ENCODE measurements at places on chromosomes 13 and 19.

DNA sequence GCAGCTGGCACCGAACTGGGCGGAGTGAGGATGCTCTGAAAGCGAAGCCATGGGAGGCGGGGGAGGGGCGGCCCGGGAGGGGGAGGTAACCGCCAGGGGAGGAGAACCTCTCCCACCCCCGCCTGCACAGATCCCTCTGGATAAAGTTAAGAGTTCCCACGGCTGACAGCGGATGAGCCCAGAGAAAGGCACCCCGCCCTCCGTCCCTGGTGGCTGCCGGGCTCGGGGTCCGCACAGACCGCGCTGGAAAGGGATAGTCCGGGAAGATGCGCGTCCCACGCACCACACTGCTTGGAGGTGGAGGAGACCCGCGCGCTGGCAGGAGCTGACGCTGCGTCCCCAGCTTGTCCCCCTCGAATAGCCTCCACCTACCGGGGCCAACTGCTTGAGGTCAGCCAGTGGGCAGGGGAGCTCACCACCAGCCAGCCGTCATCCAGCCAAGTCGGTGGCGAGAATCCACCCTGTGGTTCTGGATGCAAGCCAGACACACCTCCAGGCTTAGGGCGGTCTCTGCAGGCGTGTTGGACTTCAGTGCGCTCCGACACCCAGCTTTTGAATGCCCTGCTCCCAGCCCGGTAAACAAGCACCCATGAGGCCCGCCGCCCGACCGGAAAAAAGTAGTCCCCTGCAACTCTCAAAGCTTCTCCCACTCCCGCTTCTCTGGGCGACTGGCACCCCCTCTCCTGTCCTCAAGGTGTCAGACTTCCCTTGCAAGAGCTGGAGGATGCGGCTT, at the start of gene TRPC4:
Gene TRPC4 (minus strand): TSS at position 17 of the 733 bp plus-strand sequence. CDS start 86,439 bp downstream, outside the sequence.
- DNase-seq, result no peak

DNA sequence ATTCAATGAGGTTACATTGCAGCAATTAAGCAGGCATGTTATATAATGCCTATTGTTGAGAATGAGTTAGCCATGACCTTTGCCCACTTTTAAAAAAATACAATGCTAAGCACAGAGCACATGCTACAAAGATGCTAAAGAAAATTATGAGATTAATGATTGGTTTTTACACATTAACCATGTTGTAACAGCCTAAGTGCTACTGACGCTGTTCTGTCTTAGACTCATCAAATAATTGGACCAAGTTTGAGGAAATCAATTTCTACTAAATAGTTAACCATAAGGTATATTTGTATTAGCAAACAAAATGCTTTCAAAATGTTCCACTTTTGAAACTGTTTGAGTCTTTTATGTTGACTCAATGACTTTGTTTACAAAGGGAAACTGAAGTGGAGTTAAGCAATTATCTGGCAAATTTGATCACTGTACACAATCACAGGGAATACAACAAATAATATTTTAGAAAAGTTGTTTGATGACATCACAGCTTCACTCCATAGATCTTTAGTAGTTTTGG, 14.3 kb downstream of the MIR17HG start:
- DNase-seq, result no peak

- DNase-seq, result no peak
These were observed 2.7 kb downstream of the NBEA start for GRCh38 chr13:34944751-34945150.

DNA sequence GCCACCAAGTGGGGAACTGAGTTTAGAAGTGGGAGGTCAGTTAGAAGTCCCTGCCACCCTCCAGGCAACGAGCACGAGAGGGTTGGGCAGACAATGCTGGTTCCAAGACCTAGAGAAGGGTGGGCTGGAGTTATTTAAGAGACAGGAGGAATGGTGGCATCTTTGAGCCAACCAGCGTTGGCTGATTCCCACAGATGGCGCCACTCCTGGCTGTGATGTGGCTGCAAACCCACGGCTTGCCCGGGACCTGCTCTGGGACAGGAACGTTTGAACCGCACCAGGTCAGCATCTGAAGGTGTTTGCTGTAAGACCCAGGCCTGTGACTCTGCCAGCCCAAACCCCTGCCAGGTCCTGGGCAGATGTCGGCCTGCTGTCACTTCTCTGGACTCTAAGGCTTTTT, 42.8 kb downstream of the BICRA start:
- no peak for DNase-seq

- DNase-seq, result no peak
These were observed 726 bp upstream of the UFM1 start for GRCh38 chr13:38348861-38349389.

DNA sequence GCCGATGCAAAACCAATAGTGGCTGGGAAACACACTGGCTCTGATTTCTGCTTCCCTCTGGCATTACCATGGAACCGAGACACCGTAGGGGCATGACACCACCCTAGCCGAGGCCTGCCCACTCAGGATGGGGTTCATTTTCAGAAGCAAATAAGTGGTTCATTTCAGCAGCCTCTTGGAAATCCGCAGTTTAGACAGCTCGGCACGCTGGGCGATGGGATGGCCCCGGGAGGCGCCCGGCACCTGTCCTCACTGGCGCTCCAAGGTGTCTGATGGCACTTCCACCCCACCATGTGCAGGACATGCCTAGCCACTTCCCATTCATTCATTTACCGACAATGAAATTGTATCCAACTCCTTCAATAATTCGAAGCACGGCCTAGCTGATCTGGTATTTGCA, 33.8 kb downstream of the KLF2 start:
- DNase-seq, result no peak

- no peak for DNase-seq
These were observed 27.8 kb downstream of the DHRS12 start for GRCh38 chr13:51776179-51776578.

All from T follicular helper cell (primary cell).